ENCODE measurements at places on chromosomes 7 and 10. TPM values are rescaled to one million over a fixed set of nuclear protein-coding genes. Genes with fewer than 3 reads are reported as not detected.

DNA sequence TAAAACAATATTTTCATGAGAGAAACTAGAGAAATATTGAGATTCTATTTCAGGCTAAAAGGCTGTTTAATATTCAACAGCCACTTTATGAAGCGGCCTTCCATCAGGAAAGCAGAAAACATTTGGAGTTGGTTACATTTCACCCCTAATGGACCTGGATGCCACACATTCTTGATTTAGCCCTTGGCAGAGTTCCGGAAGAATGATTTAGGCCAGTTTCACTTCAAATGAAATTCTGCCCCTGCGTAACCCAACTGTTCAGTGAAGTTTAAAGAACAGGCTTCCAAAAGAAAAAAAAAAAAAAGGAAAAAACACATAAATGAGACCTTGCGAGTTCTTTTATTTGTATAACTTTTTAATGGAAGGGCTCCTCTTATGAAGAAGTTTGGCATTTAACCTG, 239.2 kb upstream of the AKR1E2 start:
- peak; percentile 51 for DNase-seq

GRCh38 chr7:32427769-32428291, 62.4 kb downstream of the LSM5 start:
- peak; percentile 61 for DNase-seq

GRCh38 chr7:150400008-150400787, 21.1 kb downstream of the ZNF775 start:
- DNase-seq: no peak

DNA sequence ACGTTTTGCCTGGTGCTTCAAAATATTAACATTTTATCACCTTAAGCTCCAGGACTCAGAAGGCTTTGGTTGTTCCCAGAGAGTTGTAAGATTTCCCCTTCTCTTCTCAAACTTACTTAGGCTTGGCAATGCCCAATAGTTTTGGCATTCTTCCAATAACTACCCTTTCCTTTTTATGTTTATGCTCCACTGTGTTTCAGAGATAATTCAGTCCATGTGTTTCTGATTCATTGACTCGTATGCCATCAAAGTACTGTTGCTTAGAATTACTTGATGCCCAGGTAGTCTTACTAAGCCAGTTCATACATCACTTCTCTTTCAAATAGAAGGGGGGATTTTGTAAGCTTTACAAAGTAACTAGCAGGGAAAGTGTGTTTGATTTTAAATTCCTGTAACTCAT, 66.6 kb downstream of the AGMO start:
- no peak for DNase-seq

GRCh38 chr7:26127411-26127810, 24.6 kb upstream of the NFE2L3 start:
- no peak for DNase-seq

DNA sequence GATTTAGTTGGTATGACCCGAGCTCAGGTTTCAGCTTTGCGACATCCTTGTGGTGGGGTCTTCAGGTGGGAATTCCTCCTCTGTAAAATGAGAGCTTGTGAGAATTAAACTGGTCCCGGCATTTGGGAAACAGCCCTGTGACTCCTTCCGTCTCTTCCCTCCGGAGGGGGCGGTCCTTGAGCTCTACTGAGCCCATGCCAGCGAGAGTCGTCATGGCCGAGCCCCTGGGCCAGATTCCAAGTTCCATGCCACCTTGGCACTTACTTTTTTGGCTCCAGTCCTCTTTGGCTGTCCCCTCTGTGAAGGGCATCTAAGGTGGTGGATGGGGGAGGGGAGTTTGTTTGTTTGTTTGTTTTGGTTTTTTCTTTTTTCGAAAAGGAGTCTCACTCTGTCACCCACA, 47.6 kb downstream of the GTF2IRD1 start:
- no peak for DNase-seq

DNA sequence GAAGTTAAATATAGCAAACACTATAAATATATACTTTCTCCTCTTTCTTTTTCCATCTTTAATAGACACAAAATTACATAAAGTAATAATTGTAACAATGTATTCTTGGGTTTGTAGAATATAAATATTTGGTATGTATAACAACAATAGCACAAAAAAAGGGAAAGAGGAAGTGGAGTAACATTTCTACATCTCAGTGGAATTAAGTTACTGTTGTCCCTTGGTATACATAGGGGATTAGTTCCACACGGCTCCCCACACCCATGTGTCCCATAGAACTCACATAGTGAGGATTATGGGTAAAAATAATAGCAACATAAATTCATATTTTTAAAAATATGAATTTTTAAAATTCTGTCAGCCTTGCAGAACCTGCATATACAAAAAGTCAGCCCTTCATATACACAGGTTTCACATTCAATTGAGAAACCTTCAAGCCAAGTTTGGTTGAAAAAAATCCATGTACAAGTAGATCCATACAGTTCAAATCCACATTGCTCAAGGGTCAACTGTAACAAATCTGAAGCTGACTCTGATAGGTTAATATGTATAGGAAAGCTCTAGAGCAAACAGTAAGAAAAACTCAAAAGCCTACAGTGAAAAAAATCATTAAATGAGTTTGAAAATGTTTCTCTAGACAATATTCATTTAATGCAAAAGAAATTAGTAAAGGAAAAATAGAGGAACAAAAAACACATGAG, 92.4 kb downstream of the HYCC1 start:
- no peak for DNase-seq

PNLIP gene
- not detected for polyA plus RNA-seq

Measured in left renal cortex interstitium (tissue), 4 donors.